ENCODE measurements at places on chromosomes 1 and 21. TPM values are rescaled to one million over a fixed set of nuclear protein-coding genes. Genes with fewer than 3 reads are reported as not detected.

C1orf74 gene
- total RNA-seq, result 3.2 TPM

NFASC gene
- total RNA-seq, result 5.6 TPM

AQP10 gene
- 0.29 TPM for total RNA-seq

EXO1 gene
- not detected for total RNA-seq

ACTL8 gene
- total RNA-seq, result not detected

KRTAP21-2 gene
- total RNA-seq, result not detected

S100A7 gene
- total RNA-seq, result not detected

CD2 gene
- 3.8 TPM for total RNA-seq

RAD54L gene
- not detected for total RNA-seq

SLC30A2 gene
- total RNA-seq, result 0.15 TPM

CFAP57 gene
- total RNA-seq, result 23.1 TPM

LAMTOR2 gene
- total RNA-seq, result 64.2 TPM

RNF186 gene
- total RNA-seq, result not detected

LRRC53 gene
- total RNA-seq, result not detected

MCOLN3 gene
- 5.7 TPM for total RNA-seq

CACHD1 gene
- 26.3 TPM for total RNA-seq

ERICH3 gene
- 13.6 TPM for total RNA-seq

ELOA gene
- total RNA-seq, result 71.2 TPM

ETV3L gene
- not detected for total RNA-seq

APOBEC4 gene
- 2.9 TPM for total RNA-seq

DNMT3L gene
- not detected for total RNA-seq

PTCH2 gene
- 1.4 TPM for total RNA-seq

ADORA1 gene
- total RNA-seq, result 5.4 TPM

ARHGEF10L gene
- 51.4 TPM for total RNA-seq

TP73 gene
- total RNA-seq, result 0.77 TPM

C8B gene
- 0.26 TPM for total RNA-seq

TNNT2 gene
- total RNA-seq, result 2.0 TPM

CDA gene
- total RNA-seq, result 3.0 TPM

CD53 gene
- 151 TPM for total RNA-seq

CFHR3 gene
- total RNA-seq, result not detected

KCNK1 gene
- total RNA-seq, result 25.2 TPM

KCNE1 gene
- 25.2 TPM for total RNA-seq

KIF2C gene
- total RNA-seq, result not detected

TAGLN2 gene
- total RNA-seq, result 562 TPM

KLF17 gene
- total RNA-seq, result 0.37 TPM

All from upper lobe of left lung (tissue), 6 donors.